ENCODE measurements at places on chromosomes 3 and 15.

DNA sequence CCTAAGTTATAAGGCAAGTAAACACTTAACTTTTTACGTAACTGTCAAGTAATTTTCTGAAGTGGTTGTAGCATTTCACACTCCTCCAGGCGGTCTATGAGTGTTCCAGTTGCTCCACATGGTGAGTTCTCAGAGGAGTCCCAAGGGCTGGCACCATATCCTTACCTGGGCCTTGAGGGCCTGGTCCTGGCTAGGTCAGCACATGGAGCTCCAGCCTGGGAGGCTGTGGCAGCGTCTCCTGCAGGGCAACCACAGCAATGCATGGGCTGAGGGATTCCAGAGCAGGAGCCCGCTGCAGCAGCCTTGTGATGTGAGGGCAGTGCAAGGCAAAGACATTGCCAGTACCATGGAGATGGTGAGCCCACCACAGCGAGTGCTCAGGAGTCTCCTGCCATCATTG lies 32.2 kb upstream of the LYZL4 start:
- no peak for DNase-seq

- DNase-seq = no peak
Observed at GRCh38 chr3:124048967-124049798, 57.3 kb upstream of the ROPN1 start.

DNA sequence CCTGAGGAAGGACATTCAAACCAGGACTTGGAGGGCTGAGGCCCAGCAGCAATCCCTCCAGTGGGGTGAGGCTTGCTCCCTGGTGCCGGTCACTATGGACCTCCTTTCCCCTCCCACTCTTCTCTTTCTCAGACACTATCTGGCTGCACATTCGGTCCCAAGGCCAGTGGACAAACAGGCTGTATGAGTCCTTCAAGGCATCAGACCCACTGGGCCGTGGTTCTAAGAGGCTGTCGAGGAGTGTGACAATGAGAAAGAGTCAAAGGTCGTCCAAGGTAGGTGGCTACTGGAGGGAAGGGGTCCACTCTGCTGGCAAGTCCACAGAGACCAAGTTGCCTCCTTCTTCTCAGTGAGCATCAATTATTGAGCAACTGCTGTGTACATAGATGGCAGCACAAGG lies 28.0 kb downstream of the NOX5 start:
- DNase-seq = no peak

DNA sequence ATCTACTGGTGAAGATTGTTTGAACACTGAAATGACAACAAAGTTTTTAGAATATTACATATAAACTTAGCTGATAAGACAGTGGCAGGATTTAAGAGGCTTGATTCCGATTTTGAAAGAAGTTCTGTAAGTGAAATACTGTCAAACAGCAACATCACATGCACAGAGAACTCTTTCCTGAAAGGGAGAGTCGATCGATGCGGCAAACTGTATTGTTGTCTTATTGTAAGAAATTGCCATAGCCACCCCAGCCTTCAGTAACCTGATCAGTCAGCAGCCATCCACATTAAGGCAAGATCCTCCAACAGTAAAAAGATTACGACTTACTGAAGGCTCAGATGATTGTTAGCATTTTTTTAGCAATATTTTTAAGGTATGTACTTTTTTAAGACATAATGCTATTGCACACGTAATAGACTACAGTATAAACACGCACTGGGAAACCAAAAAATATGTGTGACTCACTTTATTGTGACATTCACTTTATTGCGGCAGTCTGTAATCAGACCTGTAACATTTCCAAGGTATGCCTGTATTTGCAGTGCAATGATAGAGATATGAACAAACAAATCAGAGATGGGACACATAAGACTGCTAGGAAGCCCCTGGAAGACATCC lies 225.6 kb upstream of the UBE2E1 start:
- DNase-seq = no peak

DNA sequence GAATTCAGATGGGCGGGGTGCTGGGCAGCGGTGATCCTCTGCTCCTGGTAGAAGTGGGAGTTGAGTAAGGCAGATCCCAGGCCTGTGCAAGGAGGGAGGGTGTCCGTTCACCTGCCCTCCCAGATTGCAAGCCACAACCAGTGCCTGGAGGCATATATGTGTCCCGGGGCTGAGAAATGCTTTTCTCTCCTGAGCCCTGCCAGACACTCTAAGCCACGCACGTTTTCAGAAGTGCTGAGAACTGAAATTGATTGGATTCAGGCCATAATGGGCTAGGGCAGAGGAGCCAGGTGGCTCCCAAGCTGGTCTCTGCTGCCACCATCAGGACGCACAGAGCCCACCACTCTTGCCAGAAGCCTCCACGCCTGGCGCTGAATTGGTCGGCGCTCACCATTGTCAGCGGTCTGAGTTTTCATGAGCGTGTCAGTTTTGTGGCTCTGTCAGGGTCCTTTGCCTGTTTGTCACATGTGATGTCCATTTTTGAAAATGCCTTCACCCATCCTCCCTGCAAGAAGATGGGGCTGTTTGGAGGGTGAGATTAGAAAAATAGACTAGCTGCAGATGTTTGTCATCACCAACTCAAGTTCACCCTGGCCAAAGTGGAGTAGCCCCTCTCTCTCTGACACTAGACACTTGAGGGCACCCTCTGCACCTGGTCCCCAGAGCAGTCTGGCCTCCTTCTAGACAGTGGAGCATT lies 15.4 kb upstream of the BFSP2 start:
- DNase-seq = no peak
